ENCODE measurements at places on chromosomes 4 and X.

- no peak for DNase-seq
Measured at GRCh38 chrX:151167791-151168345, 8.5 kb upstream of the GPR50 start.

GRCh38 chr4:6342530-6343293 is 73.1 kb downstream of the WFS1 start:
- DNase-seq: peak; percentile 27

DNA sequence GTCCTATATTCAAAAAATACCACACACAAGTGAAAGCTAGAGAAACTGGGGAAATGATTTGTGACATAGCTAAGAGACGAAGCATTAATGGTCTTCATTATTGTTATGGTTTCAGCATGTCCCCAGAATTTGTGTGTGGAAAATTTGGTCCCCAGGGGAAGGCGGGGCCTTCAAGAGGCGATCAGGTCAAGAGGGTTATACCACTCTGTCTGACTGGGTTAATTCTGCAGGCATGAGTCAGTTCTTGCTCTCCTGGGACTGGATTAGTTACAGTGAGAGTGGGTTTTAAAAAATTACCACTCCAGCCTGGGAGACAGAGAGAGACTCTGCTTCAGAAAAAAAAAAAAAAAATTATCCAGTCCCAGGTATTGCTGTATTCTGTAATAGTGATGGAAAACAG is 2.1 kb upstream of the MTNR1A start:
- peak; percentile 45 for DNase-seq

GRCh38 chr4:27928761-27929540 is 1068.3 kb downstream of the STIM2 start:
- no peak for DNase-seq

DNA sequence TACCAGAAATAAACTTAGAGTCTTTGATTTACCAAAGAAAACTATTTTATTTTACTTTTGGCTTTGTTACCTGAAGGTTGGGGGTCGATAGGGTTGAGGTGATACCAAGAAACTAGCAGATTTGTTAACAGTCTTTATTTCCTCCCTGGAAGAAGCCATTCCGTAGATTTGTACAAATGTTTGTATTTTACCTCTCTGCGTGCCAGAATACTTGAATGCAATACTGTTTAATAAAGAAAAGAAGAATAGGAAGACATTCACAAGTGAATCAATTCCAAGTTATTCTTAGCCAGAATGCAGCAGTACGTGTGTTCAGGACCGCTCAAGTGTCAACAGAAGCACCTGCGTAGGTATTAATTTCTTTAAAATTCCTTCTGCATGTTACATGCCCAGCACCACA is 260.3 kb upstream of the TENM3 start:
- no peak for DNase-seq

GRCh38 chr4:89110541-89110985 is 770 bp upstream of the TIGD2 start:
- no peak for DNase-seq

GRCh38 chrX:48569958-48570357 is 4.3 kb upstream of the RBM3 start:
- peak; percentile 53 for DNase-seq

DNA sequence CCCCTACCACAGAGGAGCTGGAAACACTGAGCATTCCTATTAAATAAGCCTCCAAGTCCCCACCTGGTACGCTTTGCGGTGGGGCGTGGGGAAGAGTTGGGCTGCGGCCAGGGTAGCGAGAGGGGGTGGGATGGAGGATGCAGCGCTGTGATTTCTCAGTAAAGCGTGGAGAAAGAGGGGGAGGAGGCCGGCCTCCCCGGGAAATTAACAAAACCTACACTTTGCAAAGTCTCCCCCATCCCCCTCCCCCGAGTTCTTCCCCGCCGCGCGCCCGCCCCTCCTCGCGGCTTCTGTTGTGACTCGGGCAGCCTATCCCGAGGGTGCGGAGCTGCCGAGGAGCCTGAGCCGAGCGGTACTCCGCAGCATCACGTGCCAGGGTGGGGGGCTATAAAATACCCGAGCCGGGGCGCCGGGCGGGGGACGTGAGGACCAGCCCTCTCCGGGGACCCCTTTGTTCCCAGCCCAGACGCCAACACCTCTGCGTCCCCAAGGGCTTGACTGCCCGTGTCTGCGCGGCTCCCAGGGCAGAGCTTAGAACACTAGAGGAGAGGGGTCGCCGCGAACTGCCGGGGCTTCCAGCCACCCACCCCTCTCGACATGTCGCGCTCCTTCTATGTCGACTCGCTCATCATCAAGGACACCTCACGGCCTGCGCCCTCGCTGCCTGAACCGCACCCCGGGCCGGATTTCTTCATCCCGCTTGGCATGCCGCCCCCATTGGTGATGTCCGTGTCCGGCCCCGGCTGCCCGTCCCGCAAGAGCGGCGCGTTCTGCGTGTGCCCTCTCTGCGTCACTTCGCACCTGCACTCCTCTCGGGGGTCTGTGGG is at the start of gene GSX2:
TSS of gene GSX2 (plus strand) at position 416 of the 827 bp plus-strand sequence. CDS start at position 598, 182 bp downstream.
- DNase-seq: no peak

DNA sequence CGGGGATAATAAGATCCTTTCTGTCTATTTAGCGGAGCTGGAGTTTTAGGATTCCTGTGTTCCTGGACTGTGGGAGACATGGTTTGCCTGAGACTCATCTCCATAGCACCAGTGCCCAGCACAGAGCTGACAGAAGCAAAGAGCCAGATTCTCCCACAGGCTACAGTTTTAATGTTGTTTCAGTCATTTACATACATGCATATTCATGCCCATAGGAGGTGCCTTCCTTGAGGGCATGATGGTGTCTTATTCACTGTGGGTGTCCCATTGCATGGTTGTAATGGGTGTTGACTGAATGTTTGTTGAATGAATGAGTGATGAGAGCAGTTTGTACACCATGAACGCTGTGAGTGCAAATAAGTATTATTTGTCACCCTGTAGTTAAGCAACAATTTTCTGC is 260.6 kb downstream of the EVC2 start:
- DNase-seq: no peak

DNA sequence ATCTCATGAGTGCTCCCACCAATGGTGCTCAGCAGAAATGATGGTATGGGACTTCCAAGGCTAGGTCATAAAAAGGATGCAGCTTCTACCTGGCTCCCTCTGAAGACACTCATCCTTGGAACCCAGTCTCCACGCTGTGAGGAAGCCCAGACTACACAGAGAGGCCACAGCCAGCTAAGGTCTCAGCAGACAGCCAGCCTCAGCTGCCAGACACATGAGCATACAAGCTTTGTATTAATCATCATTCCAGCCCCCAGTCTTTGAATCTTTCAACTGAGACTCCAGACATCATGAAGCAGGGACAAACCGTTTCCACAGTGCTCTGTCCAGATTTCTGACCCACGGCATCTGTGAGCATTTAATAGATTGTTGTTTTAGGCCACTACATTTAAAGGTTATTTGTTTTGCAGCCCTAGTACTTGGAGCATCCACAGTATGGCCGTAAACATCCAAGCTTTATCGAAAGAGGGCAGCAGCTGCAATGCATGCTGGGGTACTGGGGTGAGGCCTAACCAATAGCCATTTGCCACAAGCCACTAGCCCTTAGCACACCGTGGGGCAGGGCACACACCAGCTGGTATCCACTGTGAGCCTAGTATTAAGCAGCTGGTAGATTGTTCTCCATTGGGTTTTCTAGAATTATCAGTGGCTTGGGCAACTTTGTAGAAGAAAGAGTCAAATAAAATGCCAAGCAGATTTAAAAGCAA is 449.1 kb downstream of the BCOR start:
- no peak for DNase-seq

DNA sequence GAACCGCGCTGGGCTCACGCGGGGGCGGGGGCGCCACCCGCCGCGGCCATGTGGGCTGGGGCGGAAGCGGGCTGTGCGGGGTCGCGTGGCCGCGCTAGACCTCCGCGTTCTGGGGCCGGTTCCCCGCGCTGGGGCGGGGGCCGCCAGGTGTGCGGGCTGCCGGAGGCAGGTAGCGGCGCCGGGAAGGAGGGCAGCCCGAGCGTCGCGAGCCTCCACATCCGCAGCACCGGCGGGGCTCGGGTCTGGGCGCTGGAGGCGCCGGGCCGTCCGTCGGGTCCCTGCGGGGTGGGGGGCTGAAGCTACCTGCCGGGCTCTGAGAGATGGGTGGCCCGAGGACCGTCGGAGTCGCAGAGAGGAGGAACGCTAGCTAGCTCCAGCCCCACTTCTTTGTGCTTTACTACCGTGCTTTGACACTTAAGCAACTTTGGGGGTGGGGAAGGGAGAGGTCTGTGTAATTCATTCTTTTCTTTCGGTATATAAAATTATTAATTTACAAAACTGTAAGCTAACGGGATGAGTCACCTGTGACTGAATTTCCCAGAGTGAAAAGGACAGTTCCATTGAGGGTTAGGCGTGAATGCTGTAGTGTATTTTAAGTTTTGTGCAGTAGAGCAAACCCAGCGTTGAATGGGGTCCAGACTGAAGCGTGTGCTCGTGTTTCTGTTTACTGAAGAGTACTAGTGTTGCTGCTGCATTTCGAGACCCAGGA is 689 bp downstream of the METAP1 start:
- DNase-seq: peak; percentile 55

GRCh38 chr4:164977243-164978164 is at the start of gene TRIM61:
Gene TRIM61 (minus strand): TSS chr4:164977657. CDS start chr4:164970002, 7,655 bp downstream.
- DNase-seq: peak; percentile 54

DNA sequence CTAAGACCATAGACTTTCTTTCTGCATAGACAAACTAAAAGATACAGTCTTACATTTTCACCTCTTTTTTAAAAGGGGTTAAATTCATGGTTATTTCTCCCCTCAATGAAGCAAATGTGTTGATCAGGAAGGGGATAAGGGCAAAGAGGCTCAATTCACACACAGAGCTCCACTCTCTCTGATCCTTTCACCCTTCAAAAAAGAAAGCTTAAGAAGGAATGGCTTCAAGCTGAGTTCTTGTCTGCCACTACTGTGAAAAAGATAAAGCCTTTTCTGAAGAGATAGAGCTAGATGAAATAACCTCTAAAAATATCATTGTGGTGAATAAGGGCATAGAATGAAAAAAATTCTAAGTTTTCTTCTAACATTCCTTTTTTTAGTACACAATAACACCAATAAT is 28.3 kb downstream of the SEPSECS start:
- DNase-seq: no peak

- no peak for DNase-seq
Measured at GRCh38 chr4:1192493-1193205, 20.3 kb upstream of the SPON2 start.

GRCh38 chrX:110318664-110318968 is 731 bp upstream of the AMMECR1 start:
- no peak for DNase-seq

DNA sequence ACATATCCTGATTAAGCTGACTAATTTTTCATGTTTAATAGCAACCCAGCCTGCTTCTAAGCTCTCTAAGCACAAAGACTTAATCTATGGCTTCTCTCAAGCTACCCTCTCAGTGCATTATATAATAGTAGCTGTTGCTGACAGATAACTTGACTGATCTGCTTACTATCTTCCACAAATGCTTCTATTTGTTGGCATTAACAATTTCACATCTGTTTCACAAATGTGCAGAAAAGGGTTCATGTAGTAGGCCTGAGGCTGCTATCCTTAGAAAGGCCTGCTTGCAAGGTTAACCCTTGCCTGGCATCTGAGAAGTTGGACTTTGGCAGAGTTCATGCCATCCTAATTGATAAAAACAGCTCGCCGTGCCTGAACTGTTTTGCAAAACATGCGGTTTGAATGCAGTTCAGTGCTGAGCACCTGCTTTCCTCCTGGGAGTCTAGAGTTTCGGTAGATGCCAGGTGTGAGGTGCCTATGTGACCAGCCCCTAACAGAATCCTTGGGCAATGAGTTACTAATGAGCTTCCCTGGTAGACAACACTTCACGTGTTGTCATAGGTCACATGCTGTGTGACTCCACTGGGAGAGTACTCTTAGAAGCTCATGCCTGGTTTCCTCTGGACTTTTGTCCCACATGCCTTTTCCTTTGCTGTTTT is 68.4 kb downstream of the NSG1 start:
- DNase-seq: no peak

GRCh38 chr4:59553721-59554091 is 1646.4 kb upstream of the ADGRL3 start:
- DNase-seq: no peak

DNA sequence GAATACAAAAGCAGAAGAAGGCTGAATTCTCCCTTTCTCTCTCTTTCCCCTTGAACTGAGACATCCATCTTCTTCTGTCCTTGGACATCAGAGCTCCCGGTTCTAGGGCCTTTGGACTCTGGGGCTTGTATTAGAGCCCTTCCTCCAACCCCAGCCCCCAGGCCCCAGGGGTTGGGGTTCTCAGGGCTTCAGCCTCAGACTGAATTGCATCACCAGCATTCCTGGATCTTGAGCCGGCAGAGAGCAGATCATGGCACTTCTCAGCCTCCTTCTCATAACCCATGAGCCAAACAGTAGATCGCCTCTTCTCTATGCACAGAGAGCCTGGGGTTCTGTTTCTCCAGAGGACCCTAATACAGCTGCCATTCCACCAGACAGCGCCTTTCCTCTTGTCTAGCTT is 25.3 kb upstream of the CLDN24 start:
- peak; percentile 50 for DNase-seq

- no peak for DNase-seq
Measured at GRCh38 chrX:33970028-33970967, 161.8 kb downstream of the FAM47A start.

GRCh38 chr4:140302151-140302859 is 71.1 kb upstream of the SCOC start:
- DNase-seq: no peak

DNA sequence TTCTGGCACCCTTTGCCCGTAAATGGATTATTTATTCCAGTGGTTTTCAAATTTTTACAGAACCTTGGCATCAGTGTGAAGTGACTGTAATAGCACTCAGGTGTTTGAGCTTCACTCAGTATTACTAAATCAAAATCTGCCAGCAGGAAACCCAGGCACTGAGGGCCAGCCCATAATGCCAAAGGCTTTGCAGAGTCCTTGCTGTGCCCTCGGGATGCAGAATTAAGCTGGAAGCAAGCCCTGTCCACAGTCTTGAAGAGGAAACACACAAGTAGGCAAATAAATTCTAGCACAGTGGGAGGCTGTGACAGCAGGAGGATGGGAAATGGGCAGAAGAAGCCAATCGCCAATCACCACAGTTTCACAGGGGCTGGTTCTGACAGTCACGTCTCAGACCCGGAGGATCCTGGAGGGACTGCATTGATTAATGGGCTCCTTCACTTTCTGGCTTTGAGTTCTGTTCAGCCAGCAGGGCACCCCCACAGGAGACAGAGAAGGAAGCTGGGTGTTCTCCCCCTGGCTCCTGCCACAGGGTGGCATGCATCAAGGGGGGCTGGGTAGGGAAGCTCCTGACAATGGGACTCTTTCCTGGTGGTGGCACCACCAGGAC is 138.8 kb downstream of the MTNR1A start:
- DNase-seq: no peak

DNA sequence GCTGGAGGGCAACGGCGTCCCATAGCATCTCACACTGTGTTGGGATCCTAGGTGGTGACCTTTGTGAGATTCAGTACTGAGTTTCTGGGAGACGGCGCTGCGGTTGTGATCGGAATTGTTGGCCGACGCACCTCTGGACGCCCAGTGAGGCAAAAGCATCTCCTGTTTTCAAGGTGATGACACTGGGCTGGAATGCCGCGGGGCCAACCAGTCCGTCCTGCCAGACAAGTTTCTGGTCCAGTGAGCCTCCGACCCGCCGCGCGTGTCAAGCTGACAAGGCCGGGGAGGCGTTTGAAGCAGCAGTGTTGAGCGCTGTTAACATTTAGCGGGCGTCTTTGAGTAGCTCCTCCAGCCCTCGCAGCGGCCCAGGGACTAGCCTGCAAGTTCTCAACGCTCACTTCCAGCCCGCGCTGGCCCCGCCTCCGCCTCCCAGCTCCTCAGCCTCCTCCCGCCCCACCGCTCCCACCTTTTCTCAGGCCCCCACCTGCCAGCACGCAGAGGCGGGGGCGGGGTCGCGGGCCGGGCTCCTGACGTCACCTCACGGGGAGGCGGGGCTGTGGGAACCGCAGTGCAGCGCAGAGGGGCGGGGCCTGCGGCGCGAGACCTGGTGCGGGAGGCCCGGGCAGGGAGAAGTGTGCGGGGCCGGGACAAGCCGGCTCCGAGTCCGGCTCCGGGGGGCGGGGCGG is 482 bp upstream of the CDS1 start:
- peak; percentile 22 for DNase-seq
